ENCODE measurements at places on chromosomes 2 and 18.
A peak's percentile ranks its signal among the peaks of the same experiment; 100 is the strongest.

- DNase-seq = no peak
These were observed 61.0 kb upstream of the SLC25A52 start for GRCh38 chr18:31821545-31822171.

GRCh38 chr2:224219781-224220180 lies 180.7 kb upstream of the SERPINE2 start:
- DNase-seq = no peak

DNA sequence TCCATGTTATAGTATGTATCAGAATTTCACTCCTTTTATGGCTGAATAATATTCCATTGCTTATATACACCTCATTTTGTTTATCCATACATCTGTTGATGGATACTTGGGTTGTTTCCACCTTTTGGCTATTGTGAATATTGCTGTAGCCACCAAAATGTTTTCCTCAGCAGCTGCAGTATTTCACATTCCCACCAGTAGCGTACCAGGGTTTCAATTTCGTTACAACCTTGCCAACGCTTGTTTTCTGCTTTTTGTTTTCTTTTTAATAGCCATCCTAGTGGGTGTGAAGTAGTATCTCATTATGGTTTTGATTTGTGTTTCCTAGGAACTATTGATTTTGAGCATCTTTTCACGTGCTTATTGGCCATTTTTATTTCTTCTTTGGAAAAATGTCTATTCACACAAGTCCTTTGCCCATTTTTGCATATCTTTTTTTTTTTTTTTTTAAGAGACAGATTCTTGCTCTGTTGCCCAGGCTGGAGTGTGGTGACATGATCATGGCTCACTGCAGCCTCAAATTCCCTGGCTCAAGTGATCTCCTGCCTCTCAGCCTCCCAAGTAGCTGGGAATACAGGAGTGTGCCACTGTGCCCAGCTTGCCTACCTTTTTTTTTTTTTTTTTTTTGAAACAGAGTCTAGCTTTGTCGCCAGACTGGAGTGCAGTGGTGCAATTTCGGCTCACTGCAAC lies 14.2 kb downstream of the UBXN2A start:
- no peak for DNase-seq

- no peak for DNase-seq
These were observed 21.2 kb downstream of the CABYR start for GRCh38 chr18:24160086-24160485.

DNA sequence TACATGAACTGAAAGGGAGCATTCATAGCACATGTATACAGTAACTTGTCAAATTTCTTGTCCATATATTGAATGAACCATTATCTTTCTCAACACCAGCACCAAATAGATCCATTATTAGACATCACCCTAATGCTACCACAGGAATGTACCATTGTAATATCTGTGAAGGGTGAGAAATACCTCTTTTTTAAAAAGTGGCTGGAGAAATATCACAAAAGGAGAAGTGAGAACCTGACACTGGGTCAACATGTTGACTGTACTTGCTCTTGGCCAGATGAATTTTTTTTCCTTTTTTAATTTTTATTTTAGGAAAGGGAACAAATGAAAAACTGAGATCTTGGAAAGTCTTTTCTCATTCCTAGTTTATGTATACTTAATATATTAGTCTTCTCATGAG lies 63.5 kb downstream of the CAVIN2 start:
- no peak for DNase-seq

DNA sequence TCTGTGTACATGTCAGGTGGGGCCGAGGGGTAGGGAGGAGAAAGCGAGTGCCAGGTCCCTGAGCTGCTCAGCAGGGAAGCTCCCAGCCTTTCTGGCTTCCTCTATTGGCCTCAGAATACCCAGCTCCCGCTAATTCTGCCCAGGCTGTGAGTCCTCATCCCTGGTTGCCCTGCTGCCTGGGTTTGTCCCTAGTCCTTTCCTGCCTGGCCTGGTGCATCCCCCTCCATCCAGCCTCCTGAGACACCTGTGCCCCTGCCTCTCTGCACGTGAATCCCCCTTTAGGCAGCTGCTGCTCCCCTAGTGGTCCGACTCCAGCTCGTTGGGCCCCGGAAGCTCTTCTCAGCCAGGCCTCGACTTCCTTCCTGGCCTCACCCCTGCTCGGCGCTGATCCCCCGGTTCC lies 54.6 kb downstream of the INHBB start:
- no peak for DNase-seq

- DNase-seq = peak; percentile 84
These were observed 35.8 kb downstream of the SKOR2 start for GRCh38 chr18:47215554-47216138.

- no peak for DNase-seq
These were observed 135.8 kb downstream of the LDLRAD4 start for GRCh38 chr18:13354402-13354801.

DNA sequence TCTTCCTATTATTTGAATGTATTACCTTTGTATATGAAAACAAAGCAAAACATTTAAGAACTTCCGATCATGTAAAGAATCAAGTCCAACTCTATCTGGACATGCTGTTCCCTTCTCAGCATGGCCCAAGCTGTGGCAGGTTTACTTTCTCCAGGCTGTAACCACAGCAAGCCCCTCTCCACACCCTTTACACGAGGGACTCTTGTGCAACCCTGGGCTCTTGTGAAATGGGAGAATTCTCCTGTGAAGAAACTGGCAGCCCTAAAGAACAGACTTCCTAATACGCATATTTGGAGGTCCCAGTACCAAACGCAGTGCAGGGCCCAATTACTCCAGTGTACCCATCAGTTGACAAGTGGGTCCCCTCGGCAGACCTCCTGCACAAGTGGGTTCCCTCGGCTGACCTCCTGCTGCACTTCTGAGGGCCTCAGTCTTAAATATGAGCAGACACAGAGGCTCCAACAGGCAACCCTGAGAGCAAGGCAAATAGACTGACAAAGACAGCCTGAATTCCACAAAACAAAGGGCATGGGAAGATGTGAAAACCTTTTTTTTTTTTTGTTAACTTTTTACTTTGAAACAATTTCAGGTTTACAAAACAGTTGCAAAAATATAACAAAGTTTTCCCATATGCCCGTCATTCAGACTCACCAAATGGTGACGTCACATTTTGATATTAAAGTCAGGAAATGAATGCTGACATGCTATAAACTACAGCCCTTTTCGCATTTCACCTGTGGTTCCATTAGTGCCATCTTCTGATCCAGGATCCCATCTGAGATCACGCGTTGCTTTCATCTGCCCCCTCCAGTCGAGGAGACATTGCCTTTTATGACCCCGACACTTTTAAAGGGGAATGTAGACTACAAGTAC lies 78.2 kb downstream of the FBXO15 start:
- DNase-seq = no peak

DNA sequence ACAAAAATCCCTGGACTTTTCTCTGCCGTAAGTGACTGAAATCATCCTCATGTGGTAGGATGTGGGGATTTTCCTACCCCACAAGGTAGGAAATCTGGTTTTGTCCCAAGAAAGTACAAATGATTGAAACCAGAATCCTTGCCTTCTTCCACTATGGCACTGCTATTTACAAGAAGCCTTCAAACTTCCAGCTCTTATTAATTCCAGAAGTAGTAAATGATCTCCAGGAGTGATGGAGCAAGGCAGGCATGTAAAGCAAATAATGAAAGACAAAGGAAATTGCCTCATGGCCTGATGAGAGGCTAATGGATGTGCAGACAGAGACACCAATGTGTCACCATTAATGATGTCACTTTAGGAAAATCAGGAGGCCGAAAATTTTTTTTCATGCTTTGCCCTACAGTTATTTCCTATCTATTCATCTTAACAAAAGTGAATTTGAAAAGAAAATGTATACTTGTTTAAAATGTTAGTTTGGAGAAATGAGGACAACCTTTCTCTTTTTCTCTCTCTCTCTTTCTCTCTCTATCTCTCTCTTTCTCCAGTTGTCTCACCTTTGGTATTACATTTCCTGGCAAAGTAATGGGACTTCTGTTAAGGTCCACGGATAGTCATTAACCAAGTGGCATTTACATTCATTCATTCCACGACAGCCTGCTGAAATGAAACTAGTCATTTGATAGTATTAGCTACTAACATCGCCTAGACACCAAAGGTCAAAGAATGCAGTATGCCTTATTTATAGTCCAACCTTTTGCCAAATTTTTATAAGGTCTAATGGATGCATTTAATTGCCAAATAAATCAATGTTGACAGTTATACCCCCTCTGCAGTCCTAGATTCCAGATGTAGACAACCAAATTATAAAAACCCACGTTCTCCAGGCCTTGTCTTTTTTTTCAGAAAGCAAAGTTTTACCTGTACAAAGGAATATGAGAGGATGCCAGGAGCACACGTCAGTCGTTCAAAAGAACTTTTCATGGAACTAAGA lies 5.0 kb upstream of the EVA1A start:
- DNase-seq = no peak

GRCh38 chr2:169362118-169362893 lies at the start of gene LRP2:
Gene LRP2, minus strand, starts transcription at chr2:169362534. Its CDS starts 135 bp downstream, at chr2:169362399.
- no peak for DNase-seq

GRCh38 chr2:41784496-41784895 lies 263.3 kb upstream of the PKDCC start:
- no peak for DNase-seq

- no peak for DNase-seq
These were observed 18.9 kb downstream of the INPP4A start for GRCh38 chr2:98463551-98463971.

- no peak for DNase-seq
These were observed 306.9 kb downstream of the ZNF516 start for GRCh38 chr18:76188097-76188496.

- DNase-seq = no peak
These were observed 1347.4 kb upstream of the PIK3C3 start for GRCh38 chr18:40607542-40608148.

- DNase-seq = no peak
These were observed 71.5 kb downstream of the LTBP1 start for GRCh38 chr2:33018271-33018670.

DNA sequence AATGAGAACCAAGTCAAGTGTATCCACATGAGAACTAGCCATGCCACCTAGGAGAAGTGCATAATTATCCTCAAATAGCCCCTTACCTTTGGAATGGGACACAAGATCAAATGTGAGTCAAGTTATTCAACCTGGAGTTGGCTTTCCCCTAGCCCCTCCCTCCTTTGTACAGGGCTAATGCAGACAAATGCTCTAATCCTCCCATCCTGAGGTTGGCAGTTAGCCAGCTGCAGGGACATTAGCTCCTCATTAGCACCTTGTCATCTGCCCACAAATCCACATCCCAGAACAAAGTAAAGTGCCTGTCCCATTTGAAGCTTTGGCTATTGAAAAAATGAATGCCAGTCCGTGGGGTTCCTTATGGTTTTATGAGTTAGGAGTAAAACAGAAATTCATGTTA lies 294.1 kb upstream of the FANCL start:
- peak; percentile 54 for DNase-seq

GRCh38 chr18:75802681-75803080 lies 375.2 kb upstream of the SMIM21 start:
- no peak for DNase-seq

DNA sequence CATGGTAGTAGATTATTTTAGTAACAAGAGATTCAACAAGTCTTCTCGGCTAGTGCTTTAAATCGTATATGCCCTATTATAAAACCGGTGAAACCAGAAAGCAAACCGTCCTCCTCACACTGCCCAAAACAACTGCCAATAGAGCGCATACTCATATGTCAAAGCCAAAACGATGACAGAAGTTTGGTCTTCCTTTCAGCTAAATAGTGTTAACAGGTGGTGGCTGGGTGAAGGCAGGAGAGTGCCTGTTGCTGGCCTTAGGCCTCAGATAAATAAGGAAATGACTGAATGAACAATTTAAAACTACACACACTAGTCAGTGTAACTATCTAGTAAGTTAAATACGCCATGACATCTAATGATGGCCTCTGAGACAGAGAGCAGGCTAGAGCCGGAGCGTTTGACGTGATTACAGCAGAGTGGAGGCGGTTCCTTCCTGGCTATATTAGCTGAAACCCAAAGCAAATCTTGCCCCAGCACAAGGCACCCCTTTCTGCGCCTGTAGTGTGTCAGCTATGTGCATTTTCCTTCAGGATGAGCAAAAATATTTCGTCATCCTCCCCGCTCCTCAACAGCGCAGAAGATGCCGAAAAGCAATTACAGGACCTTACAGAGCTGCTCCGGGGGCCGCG lies 1.6 kb downstream of the LONRF2 start:
- no peak for DNase-seq

- DNase-seq = no peak
These were observed 103.0 kb upstream of the STK17B start for GRCh38 chr2:196274387-196274809.

Data from spinal cord (tissue), 10 donors.